IMR-90 (cell line): ENCODE measurements at places on chromosomes 2 and 18. TPM values are rescaled to one million over a fixed set of nuclear protein-coding genes. Genes with fewer than 3 reads are reported as not detected.

Gene STARD6
- total RNA-seq, result 0.28 TPM in 1 of 2 replicates, not detected in the other

Gene ZRANB3
- total RNA-seq, result 8.1 and 9.3 TPM in 2 replicates

Gene TM4SF20
- total RNA-seq, result under 0.01 TPM in 2 replicates

Gene ZBTB7C
- not detected in 2 replicates for total RNA-seq

Gene OTOS
- total RNA-seq, result not detected in 2 replicates

Gene SLC14A1
- total RNA-seq, result 21.7 and 31.9 TPM in 2 replicates

Gene KIF1A
- under 0.01 TPM in 1 of 2 replicates, not detected in the other for total RNA-seq

Gene ASIC4
- total RNA-seq, result not detected in 2 replicates

Gene DNAJC5G
- not detected in 2 replicates for total RNA-seq

Gene VAMP5
- 13.8 and 27.8 TPM in 2 replicates for total RNA-seq

Gene DSG4
- total RNA-seq, result not detected in 2 replicates

Gene CD8A
- not detected in 2 replicates for total RNA-seq

Gene IL36RN
- not detected in 2 replicates for total RNA-seq

Gene GCC2
- 8.6 and 16.7 TPM in 2 replicates for total RNA-seq

Gene RAB27B
- total RNA-seq, result 1.3 and 1.7 TPM in 2 replicates

Gene GREB1
- total RNA-seq, result not detected in 2 replicates

Gene IL1RL1
- under 0.01 TPM in 2 replicates for total RNA-seq

Gene SPHKAP
- not detected in 2 replicates for total RNA-seq

Gene TLX2
- total RNA-seq, result not detected in 2 replicates

Gene CRYBA2
- total RNA-seq, result not detected in 2 replicates

Gene SLC4A3
- total RNA-seq, result 0.90 and 1.1 TPM in 2 replicates

Gene LRATD1
- 0.18 and 0.28 TPM in 2 replicates for total RNA-seq

Gene ANKAR
- total RNA-seq, result 2.2 and 4.4 TPM in 2 replicates

Gene UNC80
- not detected in 2 replicates for total RNA-seq

Gene RAPH1
- 13.1 and 15.1 TPM in 2 replicates for total RNA-seq

Gene TSPYL6
- total RNA-seq, result not detected in 2 replicates

Gene FARP2
- 30.8 and 38.6 TPM in 2 replicates for total RNA-seq

Gene CHRND
- total RNA-seq, result not detected in 2 replicates

Gene ADCYAP1
- total RNA-seq, result not detected in 2 replicates

Gene HS6ST1
- total RNA-seq, result 29.7 and 29.9 TPM in 2 replicates

Gene SMPD4
- total RNA-seq, result 8.6 and 10.6 TPM in 2 replicates

Gene IL37
- not detected in 2 replicates for total RNA-seq
